Stimulated activated CD4-positive, alpha-beta T cell treated with anti-CD3 and anti-CD28 coated beads, Interleukin-1b, Interleukin-23, amount 100 ng/mL, for 48 hours (primary cell): ENCODE measurements at places on chromosomes 5 and 9.

- no peak for DNase-seq
Observed at GRCh38 chr5:144265643-144266247, 95.1 kb downstream of the KCTD16 start.

DNA sequence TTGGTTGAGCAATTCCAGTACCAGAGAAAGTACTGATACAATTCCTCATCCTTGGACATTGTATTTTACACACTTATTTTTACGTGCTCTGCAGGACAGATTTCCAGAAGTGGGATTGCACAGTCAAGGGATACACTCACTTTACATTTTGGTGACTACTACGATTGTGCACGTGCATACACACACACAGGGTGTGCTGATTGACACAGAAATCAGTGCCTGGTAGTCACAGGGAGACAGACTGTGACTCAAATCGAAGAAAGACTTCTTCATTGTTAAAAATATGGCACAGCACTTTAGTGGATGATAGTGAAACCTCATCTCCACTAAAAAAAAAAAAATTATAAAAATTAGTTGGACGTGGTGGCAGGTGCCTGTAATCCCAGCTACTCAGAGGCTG lies 1.5 kb downstream of the GARIN3 start:
- DNase-seq = no peak

DNA sequence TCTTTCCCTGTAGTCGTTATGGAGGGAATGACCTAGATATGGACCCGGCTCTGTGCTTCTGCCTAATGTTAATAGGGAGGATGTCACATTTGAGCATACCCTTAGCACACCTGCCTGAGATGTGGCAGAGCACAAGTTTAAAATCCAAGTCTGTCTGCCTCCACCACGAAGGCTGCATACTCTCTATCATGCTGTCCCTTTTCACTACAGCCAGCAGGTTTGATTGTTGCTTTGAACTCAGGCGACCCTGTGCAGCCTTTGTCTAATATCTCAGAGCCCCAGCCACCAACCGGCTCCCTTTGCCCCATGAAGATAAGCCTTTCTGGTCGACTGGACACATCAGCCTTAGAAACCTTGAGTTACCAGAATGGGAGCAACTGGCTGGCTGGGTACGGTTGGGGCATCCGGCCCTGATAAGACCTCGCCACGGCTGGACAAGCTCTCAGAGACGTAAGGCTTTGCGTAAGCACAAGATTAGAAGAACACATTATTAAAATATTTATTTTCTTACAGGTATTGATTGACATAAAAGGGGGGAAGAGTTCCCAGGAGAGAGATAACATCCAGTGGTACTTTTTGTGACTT lies 222.0 kb upstream of the TRIM32 start:
- no peak for DNase-seq

- DNase-seq = no peak
Observed at GRCh38 chr5:94415798-94416197, 202.6 kb downstream of the KIAA0825 start.

DNA sequence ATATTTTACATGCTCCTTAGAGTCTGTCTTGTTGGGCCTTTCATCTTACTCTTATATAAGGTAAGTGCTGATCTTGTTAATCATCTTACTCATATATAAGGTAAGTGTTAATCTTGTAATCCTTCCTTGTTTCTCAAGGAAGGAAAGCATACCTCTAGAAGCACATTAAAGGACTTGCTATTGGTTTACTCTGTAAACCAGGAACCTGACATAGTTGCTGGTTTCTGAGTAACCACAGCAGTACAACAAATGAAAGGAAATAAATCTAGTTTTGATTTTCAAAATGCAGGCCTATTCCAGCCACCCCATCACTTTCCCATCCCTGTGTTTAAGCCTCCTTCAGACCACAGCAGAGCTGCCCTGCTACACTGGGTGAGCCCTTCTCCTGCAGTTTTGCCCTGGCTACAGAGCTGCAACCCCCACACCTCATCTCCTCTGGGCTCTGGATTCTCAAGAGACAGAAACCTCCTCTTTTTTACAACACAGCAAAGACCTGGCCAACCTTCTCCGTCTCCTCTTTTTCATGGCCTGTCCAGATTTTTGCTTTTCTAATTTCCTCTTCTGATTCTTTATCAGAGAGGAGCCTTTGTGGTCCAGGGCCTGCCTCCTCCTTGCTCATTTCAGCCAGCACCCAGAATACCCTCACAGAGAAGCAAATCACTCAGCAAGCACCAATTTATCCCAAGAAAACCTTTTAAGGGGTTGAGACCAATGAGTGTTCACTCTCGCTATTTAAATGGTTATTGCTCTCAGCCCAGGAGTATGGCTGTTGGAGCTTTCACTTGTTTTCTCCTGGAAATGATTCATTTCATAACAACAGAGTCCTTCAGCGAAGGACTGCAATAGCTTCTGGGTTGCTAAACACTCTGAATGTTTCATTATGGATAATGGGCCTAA lies 103.2 kb downstream of the FSTL4 start:
- no peak for DNase-seq
